Activated CD4-positive, alpha-beta T cell treated with anti-CD3 and anti-CD28 coated beads, Interleukin-2, amount 50 U/mL, for 1 hour (primary cell): ENCODE measurements at places on chromosomes 16 and 17.

DNA sequence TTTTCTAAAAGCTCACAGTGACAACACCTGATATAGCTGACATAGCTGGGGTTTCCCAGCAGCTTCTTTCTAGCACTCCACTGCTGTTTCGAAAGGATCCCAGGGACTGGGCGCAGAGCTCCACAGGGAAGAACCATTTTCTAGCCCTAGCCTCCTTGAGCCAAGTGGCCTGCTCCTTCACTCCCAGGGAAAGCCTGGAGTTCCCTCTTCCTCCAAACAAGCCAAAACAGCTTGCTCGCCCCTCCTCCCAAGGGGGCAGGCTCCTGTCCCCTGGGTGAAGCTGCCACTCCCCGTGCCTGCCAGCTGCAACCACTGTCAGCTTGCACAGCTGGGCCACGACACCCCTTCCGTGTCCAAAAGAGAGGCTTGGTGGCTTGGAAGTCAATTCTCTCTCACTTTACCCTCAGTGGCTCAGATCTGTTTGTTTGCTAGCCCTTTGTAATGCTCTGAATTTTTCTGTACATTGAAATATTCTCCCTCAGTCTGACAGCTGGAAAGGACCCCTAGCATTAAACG, 59.8 kb downstream of the CYTH1 start:
- DNase-seq: no peak

- peak; percentile 64 for DNase-seq
Measured at GRCh38 chr17:56819431-56820145, 14.1 kb downstream of the C17orf67 start.

GRCh38 chr16:87701078-87701460, 64.7 kb downstream of the KLHDC4 start:
- no peak for DNase-seq

DNA sequence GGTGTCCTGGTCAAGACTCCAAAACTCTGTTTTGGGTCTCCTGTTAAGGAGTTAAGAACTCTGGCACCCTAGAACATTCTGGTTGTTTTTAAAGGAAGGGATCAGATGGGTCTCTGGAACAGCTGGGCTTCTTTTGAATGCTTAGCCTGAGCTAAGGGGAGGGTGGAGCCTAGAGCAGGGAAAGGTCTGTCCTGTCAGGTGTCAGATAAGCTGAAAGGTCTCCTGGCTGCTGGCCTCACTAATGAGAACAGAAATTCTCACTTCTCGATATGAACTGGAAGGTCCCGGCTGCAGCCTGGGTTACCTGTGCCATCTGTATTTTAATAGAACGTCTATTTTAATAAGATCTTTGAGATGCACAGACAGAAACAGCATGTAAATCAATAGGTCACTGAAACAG, 69.0 kb downstream of the RAP1GAP2 start:
- no peak for DNase-seq

DNA sequence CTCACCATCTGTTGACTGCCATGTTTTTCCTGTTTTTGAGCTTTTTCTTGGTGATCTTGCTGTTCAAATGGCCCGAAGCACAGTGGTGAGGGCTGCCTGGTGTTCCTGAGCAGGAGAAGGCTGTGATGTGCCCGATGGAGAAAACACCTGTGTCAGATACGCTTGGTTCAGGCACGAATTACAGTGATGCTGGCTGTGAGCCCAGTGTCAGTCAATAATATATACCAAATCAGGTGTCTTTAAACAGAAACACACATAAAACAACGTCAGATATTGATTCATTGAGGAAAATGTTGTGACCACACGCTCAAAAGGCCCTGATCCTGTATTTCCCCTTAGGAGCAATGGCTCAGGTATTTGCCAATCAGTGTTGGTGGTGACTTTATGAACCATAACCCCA, 111.7 kb downstream of the SDR42E1 start:
- no peak for DNase-seq

DNA sequence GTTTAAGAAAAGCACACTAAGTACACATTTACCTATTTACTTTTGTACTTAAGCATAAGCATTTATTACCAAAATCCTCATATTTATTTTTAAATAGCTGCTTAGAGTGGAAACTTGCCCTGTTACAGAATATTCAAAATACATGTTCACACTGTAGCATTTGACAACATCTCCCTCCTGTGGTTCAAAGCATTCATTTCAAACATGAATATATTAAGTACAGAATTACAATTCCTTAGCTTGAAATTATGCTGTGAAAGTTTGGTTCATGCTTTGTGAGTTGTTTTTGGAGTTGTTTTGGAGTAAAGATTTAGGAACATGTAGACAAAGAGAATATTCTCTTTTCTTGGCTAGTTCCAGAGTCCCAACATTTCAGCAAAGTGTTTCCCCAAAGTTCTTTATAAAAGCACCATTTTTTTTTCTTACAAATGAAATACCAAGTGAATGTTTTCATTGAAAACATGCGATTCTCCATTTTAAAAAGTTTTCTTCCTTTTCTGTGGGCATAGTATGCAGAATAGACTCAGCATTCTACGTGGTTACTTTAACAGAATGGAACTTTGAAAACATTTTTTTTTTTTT, 33.2 kb downstream of the TUBD1 start:
- DNase-seq: no peak
